Stimulated activated CD4-positive, alpha-beta T cell treated with anti-CD3 and anti-CD28 coated beads, Interleukin-4, amount 100 ng/mL, for 4 hours (primary cell): ENCODE measurements at places on chromosomes 7 and 10.

DNA sequence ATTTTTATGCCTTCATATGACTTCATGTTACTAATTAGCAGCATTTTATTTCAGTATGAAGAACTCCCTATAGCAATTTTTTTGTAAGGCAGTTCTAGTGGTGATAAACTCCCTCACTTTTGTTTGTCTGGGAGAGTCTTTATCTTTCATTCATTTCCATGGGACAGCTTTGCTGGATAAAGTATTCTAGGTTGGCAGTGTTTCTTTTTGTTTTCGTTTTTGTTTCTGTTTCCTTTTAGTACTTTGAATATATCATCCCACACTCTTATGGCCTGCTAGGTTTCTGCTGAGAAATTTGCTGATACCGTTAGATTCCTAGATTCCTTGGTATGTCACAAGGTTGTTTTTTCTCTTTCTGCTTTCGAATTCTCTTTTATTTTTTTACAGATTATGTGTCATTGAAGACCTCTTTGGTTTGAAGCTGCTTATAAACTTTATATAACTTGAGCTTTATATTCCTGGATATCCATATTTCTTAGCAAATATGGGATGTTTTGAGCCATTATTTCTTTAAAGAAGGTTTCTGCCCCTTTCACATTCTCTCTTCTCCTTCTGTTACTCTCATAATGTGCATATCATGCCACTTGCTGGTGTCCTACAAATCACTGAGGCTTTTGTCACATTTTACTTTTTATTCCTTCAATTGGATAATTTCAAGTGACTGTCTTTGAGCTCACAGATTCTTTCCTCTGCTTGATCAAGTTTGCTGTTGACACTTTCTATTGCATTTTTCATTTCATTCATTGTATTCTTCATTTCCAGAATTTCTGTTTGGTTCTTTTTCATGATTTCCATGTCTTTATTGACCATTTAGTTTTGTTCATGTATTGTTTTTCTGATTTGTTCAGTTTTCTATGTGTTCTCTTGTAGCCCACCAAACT, 28.9 kb upstream of the AHR start:
- DNase-seq: no peak

- DNase-seq: no peak
Measured at GRCh38 chr7:25996006-25996408, 156.0 kb upstream of the NFE2L3 start.

DNA sequence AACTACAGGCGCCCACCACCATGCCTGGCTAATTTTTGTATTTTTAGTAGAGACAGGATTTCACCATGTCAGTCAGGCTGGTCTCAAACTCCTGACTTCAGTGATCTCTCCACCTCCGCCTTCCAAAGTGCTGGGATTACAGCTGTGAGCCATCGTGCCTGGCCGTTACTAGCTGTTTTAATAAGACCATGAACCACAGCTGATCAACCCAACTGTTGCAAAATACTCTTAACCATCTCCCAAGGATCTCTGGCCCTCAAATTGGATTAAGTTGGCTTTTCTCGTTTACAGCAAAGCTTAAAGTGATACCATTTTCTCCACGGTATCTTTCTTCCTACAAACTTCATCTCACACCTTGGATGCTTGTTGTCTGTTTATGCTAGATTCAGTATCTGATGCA, 18.3 kb downstream of the ZFAND2A start:
- DNase-seq: no peak

DNA sequence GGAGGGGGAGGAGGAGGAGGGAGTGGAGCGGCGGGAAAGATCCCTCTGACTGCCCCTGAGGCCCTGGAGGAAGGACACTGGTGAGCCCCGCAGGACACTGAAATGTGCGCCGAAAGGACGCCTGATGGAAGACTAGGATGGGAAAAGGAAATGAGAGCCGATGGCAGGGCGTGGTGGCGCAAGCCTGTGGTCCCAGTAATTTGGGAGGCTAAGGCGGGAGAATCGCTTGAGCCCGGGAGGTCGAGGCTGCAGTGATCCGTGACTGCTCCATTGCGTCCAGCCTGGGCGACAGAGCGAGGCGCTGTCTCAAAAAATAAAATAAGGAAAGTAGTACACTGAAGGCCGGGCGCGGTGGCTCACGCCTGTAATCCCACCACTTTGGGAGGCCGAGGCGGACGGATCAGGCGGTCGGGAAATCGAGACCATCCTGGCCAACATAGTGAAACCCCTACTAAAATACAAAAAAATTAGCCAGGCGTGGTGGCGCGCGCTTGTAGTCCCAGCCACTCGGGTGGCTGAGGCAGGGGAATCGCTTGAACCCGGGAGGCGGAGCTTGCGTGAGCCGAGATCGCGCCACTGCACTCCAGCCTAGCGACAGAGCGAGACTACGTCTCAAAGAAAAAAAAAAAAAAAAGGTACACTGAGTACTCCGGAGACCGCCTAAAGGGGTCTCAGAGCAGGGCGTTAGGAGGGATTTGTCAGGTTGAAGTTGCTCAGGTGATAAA, 561 bp upstream of the HNRNPF start:
- peak; percentile 60 for DNase-seq

- DNase-seq: no peak
Measured at GRCh38 chr10:124860426-124860825, 58.8 kb downstream of the ABRAXAS2 start.

DNA sequence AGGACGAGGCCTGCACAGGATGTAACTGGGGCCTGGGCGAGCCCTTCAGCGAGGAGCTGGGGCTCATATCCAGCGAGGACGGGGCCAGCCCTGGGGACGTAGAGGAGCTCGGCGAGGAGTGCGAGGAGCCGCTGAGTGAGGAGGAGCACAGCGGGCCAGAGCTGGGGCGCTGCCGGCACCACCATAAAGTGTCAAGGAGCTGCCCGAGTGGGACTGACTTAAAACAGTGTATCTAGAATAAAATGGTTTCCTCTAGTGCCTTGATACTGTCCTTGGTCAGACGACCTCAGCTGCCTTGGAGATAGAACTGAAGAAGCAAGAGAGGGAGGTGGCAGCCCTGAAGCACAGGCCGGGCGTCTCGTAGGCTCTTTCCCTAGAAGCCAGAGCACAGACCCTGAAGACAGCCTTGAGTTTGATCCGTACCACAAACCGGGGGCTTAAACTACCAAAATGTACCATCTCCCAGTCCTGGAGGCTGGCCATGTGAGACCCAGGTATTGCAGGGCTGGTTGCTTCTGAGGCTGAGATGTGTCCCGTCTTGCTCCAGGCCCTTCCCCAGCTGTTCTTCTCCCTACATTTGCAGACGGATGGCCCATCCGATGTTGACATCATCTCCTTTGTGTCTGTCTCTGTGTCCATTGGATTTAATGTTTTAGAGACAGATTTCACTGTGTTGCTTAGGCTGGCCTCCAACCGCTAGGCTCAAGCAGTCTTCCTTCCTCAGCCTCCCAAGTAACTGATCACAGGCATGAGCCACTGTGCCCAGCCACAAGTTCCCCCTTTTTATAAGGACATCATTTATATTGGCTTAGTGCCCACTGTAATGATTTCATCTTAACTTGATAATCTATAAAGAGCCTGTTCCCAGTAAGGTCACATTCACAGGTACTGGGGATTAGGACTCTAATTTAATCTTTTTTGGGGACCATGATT, 35.8 kb downstream of the DNAJB6 start:
- no peak for DNase-seq

- no peak for DNase-seq
Measured at GRCh38 chr10:97547962-97548361, 24.6 kb upstream of the ANKRD2 start.

GRCh38 chr10:679556-679955, 9.9 kb downstream of the DIP2C start:
- DNase-seq: no peak

DNA sequence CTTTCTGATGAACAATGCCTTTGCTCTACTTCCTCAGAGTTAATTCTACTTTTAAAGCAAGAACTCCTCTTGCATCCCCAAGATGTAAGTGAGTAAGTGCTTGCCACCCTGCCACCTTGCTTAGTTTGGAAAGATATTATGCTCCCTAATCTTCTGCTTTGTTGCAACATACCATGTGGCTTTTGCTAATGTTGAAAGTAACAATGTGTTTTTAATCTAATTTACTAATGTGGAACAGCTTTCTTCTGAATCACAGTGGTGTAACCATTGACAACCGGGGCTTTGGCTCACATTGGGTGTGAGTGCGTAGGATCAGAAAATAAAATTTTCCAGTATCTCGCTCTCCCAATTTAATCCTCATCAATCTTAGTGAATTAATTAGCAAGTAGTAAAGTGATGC, 254.1 kb upstream of the PTER start:
- DNase-seq: no peak

DNA sequence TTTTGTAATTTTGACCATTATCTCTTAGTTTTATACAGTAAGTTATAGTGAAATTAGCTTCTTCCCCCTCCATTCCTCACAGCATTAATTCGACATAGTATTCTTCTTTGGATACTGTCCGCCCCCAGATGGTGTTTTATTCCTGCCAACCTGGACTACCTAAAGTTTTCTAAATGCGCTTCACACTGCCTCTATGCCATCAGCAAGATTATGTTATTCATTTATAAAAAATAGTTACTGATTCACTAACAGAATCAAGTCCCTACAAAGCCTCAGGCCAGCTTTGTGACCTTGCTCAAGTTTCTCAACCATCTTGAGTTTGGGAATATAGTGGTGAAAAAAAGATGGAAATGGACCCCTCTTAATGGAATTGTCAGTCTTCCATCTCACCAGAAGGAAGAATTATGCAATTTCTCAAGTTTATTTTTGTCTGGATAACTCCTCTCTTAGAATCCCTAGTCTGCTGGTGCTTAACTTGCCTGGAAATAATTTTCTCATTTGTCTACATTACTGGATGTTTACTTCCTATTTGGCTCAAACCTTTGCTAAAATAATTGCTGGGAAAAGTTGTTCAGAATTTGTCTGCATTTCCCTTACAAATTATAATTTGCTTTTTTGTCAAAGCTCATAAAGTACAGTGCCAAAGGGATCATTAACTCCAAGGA, 16.7 kb upstream of the FGL2 start:
- no peak for DNase-seq

- peak; percentile 27 for DNase-seq
Measured at GRCh38 chr10:35643151-35644049, 1.3 kb upstream of the FZD8 start.

DNA sequence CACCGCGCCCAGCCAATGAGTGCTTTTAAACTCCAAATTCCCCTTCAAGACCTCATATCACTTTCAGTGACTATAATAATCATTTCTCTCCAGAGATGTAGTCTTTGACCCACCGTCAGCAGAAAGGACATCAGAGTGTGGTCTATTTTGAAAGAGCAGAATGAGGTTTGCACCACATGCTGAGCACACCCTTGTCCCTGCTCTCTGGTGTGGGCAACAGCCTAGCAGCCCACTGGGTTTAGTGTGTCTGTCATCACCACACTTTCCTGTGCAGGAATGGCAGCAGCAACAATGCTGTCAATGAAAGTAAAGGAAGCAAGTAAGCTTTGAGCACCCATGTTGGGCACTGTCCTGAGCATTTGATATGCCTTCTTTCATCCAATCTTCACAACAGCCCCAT, 122.4 kb downstream of the PLXNA4 start:
- DNase-seq: no peak

GRCh38 chr10:2225609-2226008, 488.3 kb upstream of the ADARB2 start:
- DNase-seq: no peak

DNA sequence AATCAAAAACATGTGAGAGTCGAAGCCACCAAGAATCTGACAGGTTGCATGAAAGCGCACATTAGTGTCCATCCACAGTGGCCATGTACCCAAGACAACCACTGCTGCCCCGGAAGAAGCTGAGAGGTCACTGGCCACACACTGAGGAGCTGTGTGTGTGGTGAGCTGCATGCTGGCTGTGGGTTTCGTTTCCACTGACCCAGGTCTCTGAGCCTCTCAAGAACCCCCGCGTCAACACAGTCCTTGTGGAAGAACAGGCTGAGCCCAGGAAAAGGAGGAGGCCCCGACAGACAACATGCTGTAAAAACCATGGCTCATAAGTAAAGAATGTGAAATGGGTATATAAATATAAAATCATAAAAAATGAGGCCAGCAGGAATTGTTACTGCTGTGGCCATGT, 8.2 kb downstream of the VIPR2 start:
- DNase-seq: no peak

DNA sequence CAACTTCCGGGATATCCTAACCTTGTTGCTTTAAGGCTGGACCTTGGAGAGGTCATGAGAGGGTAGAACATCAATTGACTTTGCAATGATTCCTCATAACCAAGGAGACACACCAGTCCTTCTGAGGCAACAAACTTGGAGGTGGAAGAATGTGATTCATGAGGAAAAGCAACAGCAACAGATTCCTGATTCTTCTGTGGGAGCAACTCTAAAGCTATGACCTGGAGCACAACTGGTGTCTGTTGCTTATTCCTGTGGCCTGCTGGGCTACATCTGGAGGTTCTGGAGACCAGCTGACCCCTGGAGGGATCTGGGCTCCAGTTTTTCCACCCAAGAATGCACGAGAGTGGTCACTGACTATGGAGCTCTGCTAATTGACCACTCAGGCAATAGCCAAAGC, 116.6 kb downstream of the CREB5 start:
- no peak for DNase-seq

- no peak for DNase-seq
Measured at GRCh38 chr10:99337311-99337811, 8.2 kb downstream of the CNNM1 start.

DNA sequence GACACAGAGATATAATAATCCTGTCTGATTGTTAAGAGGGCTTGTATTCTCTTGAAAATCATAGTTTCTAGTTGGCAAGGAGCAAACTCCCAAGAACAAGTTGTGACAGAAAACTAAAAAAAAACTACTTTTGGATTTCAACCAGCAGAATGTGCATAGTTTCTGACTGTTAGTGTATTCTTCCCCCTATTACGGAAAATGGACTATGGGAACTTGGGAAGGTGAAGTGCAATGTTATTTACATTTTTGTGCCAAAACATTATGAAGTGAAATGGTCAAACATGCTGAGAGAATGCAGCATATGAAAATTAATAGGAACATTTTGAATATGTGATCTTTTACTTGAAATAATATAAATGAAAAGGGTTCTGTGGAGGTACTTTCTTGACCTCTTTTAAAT, 660.8 kb downstream of the SUGCT start:
- DNase-seq: no peak

DNA sequence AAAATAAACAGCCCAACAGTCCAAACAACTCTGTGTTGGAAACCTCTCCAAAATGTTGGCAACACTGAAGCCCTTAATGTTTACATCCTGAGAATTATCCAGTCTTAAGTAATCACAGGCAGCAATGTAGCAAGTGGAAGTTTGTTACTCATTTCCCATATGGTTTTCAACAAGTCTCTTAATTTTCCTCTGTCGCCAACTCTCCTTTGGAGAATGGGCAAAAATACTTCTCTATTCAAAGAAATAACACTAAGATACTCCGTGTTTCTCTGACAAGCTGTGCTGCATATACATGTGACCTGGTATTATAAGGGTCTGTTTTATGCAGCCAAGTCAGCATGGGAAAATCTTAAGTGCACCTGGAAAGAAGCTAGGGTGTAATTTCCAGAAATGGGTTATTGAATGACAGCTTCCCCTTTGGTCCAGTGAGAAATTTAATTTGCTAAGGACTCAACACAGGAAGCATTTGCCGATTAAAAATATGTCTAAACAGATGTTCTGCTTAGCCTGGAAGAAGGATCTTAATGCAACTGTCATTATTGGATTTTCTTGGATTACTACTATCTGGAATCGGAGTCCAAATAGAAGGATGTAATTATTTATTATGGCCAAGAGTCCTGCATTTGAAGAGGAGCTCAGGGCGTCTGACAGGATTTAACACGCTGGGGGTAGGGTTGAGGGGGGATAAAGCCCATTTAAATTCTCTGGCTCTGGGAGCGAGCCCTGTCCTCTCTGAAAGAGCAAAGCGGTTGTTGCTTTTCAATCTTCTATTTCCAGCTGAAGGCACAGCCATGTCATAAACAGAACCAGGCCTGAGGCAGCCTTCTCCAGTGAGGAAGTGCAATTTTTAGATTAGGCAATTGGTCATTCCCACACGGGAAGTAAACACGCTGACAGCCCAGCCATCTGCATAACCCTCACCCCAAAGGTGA, 73.1 kb downstream of the TLL2 start:
- DNase-seq: no peak
